ENCODE measurements at places on chromosomes 4 and X. TPM values are rescaled to one million over a fixed set of nuclear protein-coding genes. Genes with fewer than 3 reads are reported as not detected.

TRPC3 gene
- 0.45 TPM for total RNA-seq

GRCh38 chr4:65791812-65792308 lies 121.6 kb upstream of the EPHA5 start:
- DNase-seq, result peak; percentile 62

DNA sequence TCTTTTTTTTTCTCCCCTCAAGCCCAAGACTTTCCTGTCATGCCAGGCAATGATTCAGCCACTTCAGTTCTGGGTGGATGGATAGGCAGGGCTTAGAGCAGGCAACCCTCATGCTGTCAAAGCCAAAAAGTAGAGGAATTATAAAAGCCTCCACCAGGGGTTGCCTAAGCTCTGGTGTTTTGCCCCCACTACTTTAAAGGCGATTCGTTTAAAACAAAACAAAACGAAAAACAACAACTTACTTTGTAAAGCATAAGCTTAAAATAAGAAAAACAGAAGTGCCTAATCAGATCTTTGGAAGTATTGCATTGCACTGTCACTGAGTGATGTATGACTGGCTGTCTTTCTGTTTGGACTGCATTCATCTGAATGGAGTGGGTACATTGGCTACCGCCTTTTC lies 5.3 kb upstream of the IDS start:
- DNase-seq, result peak; percentile 40

DNA sequence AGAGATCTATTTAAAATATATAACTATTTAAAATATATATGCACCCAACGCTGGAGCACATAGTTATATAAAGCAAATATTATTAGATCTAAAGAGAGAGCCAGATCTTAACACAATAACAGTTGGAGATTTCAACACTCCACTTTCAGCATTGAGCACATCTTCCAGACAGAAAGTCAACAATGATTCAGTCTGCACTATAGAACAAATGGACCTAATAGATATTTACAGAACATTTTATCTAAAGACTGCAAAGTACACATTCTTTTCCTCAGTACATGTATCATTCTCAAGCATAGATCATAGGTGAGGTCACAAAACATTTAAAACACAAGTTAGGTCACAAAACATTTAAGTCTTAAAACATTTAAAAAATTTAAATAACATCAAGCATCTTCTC lies 36.4 kb downstream of the NLRP2B start:
- no peak for DNase-seq

GRCh38 chr4:152516156-152516555 lies 19.7 kb downstream of the FBXW7 start:
- peak; percentile 27 for DNase-seq

DNA sequence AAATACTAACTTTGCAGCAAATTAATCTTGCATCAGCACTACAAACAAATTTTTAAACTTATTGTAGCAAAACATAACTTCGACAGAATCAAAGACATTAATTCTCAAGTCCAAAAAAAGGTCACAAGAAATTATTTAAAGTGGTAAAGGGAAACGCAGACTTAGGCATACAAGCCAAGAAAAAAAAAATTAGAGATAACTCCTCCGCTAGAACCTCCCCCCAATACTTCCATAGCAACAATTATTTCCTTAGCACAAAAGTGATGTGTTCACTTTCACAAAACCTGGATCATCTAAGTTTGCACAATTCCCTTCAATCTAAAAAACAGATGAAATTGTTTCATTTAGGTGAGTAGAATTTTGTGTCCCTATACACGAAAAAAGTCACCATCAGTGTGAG lies 1.1 kb downstream of the LRBA start:
- DNase-seq, result no peak
